ENCODE measurements at places on chromosomes 5 and 9.

GRCh38 chr5:42059291-42059690 lies 134.2 kb downstream of the FBXO4 start:
- no peaks in the 10 kb centered on the region for H3K27me3 ChIP-seq
- no peak overlapping the region for H3K4me3 ChIP-seq
- DNase-seq = no peak
- H3K27ac ChIP-seq = no peak overlapping the region
- no peaks in the 10 kb centered on the region for H3K4me1 ChIP-seq

DNA sequence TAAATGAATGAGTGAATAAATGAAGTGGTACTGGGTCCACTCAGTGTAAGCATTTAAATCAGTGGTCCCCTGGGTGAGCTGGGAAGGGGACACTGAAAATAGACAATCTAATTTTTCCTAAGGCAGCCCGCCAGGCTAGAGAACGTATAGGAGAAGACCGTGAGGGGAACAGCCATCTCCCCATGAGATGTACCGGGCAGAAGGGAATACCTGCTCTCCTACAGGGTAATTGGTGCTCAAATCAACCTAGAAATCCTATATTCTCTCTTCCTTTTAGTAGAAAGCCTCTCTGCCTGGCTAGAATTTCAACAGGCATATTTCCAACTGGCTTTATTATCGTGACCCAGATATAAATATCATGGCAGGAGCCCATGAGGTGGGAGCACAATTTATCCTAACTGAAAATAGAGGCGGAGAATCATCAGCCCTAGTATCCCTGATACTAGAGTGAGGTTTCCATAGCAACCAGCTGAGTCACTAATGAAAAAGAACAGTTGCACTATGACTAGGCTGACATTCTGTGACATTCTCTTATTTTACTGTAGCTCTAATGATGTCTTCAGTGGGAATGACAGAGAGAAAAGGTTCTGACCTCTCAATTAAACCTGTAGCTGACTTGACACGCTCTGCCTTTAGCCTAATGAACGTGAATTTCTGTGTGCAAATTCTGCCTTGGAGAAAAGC lies 96.5 kb upstream of the CAST start:
- H3K4me3 ChIP-seq = no peak overlapping the region
- H3K36me3 ChIP-seq = no peaks in the 10 kb centered on the region
- no peaks in the 10 kb centered on the region for H3K27me3 ChIP-seq
- no peak for DNase-seq
- H3K27ac ChIP-seq = no peak overlapping the region
- H3K4me1 ChIP-seq = peaks cover 4% of the 10 kb centered on the region

DNA sequence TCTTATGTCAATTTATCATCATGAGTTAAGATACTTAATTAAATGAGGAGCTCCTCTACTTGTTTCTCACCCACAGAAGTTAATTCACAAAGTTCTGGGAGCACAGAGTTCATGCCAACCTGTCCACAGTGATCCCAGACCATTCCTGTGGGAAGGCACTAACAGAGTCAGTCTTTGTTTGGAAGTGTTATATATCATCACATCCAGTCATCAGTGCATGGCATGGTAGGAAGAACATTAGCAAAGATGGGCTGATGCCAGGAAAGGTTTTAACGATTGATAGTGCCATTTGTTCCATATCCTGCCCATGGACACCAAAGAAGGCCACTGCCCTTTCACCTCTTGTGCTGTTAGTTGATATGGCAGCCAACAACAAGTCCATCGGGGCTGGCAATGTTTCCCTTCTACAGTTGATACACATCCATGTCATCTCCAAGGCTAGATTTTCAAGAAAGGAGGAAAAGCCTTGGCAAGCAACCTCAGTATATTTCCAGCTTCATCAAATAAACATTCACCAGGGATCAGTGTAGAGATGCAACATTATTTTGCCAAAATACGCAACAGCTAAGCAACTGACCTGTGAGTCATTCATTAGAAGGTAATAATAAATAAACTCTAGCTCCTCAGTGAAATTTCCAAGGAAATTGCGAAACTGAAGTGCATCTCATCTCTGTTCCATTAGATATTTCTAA lies 169.6 kb downstream of the RORB start:
- no peaks in the 10 kb centered on the region for H3K27me3 ChIP-seq
- H3K4me1 ChIP-seq = no peaks in the 10 kb centered on the region
- H3K27ac ChIP-seq = no peak overlapping the region
- no peak overlapping the region for H3K4me3 ChIP-seq
- no peaks in the 10 kb centered on the region for H3K36me3 ChIP-seq

DNA sequence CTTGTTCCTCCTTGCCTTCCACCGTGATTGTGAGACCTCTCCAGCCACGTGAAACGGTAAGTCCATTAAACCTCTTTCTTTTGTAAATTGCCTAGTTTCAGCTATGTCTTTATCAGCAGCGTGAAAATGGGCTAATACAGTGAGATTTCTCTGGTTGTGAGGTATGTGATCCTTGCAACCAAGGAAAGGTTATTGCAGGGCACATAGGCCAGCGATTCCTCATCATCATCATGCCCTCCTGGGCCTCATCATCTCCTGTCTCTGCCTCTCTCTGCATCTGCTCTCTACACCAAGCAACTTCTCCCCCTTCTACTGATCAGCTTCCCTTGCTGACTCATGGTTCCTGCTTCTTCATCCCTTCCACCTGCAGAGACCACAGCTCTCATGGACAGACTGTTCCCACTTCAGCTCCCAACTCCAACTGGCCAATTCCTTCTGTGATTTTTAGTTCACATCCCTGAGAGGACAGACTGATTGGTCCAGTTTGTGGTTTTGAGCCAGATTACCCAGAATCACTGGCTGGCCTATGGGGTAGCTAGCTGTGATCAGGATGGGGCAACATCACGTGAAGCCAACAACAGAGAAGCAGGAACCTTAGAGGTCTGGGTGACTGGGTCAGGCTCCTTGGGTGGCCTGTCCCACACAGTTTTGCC lies 53.1 kb downstream of the LIX1 start:
- H3K36me3 ChIP-seq = no peaks in the 10 kb centered on the region
- no peak for DNase-seq
- H3K4me3 ChIP-seq = no peak overlapping the region
- no peaks in the 10 kb centered on the region for H3K4me1 ChIP-seq
- no peaks in the 10 kb centered on the region for H3K27me3 ChIP-seq

GRCh38 chr5:31492869-31493268 lies 39.0 kb downstream of the DROSHA start:
- no peaks in the 10 kb centered on the region for H3K27me3 ChIP-seq
- no peak overlapping the region for H3K27ac ChIP-seq
- no peak overlapping the region for H3K4me3 ChIP-seq
- H3K36me3 ChIP-seq = peaks cover 94% of the 10 kb centered on the region

GRCh38 chr9:127455324-127455992 lies 4.1 kb downstream of the LRSAM1 start:
- peaks cover 30% of the 10 kb centered on the region for H3K36me3 ChIP-seq
- H3K4me3 ChIP-seq = no peak overlapping the region
- H3K4me1 ChIP-seq = peaks cover 10% of the 10 kb centered on the region
- H3K27ac ChIP-seq = no peak overlapping the region
- no peaks in the 10 kb centered on the region for H3K27me3 ChIP-seq
- peak; percentile 73 for DNase-seq

DNA sequence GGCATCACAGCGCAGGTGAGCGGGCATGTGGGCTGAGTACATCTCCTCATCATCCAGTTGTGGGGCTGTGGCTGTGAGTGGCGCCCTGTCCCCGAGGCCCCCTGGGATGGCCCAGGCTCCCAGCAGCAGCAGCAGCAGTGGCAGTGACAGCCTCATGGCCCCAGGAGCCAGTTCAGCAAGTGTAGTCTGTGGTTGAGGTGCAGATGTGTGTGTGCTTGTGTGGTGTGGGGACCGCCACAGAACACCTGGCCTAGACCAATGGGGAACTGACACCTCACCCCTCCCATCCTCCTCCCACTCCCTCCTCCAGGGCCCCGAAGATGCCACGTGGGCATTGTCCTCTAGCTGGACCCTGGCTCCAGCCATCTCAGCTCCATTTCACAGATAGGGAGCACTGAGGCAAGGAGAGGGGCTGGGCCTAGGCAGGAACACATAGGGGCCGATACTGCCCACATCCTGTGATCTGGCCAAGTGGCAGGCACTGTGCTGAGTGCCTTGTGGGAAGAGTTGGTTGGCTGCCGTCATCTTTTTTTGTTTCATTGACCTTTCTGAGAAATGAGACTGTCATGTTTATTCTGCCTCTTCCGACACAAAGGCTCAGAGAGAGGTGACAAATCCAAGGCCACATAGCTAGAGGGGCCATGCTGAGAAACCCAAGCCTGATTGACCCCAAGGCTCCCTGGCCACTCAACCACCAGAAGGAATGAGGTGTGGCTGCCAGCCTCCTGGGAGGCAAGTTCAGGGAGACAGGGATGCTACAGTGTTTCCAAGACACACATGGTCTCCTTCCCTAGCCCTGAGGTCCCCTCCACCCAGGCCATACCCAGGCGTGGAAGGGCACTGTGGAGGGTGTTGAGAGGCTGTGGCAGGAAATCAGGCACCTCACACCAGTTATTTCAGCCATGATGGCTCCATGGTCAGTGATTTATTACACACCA lies at the start of gene MZB1:
Gene MZB1 (minus strand): TSS at position 213 of the 938 bp plus-strand sequence. CDS start 57 bp downstream, at position 156.
- peaks cover 29% of the 10 kb centered on the region for H3K4me1 ChIP-seq
- DNase-seq = no peak
- no peaks in the 10 kb centered on the region for H3K36me3 ChIP-seq
- no peak within 1 kb of the TSS for H3K4me3 ChIP-seq
- H3K27ac ChIP-seq = no peak within 1 kb of the TSS

DNA sequence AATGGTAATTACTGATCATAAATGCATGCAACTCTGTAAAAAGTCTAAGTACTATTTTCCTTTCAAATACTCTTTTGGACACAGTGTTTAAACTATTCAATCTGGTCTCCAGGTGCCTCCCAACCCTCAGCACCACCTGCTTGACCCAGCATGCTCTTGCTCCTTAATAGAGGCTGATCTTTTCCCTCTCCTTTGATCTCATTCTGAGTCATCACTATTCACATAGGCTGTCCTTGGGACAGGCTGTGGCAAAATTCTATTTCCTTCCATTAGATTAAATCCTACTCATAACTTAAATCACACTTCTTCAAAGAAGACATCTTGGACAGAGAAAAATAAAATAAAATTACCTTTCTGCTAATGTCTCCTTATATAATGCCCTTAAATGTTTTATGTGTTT lies 199.4 kb upstream of the ST8SIA4 start:
- no peaks in the 10 kb centered on the region for H3K27me3 ChIP-seq
- no peaks in the 10 kb centered on the region for H3K4me1 ChIP-seq
- no peak for DNase-seq
- no peak overlapping the region for H3K27ac ChIP-seq
- no peak overlapping the region for H3K4me3 ChIP-seq
- H3K36me3 ChIP-seq = no peaks in the 10 kb centered on the region

DNA sequence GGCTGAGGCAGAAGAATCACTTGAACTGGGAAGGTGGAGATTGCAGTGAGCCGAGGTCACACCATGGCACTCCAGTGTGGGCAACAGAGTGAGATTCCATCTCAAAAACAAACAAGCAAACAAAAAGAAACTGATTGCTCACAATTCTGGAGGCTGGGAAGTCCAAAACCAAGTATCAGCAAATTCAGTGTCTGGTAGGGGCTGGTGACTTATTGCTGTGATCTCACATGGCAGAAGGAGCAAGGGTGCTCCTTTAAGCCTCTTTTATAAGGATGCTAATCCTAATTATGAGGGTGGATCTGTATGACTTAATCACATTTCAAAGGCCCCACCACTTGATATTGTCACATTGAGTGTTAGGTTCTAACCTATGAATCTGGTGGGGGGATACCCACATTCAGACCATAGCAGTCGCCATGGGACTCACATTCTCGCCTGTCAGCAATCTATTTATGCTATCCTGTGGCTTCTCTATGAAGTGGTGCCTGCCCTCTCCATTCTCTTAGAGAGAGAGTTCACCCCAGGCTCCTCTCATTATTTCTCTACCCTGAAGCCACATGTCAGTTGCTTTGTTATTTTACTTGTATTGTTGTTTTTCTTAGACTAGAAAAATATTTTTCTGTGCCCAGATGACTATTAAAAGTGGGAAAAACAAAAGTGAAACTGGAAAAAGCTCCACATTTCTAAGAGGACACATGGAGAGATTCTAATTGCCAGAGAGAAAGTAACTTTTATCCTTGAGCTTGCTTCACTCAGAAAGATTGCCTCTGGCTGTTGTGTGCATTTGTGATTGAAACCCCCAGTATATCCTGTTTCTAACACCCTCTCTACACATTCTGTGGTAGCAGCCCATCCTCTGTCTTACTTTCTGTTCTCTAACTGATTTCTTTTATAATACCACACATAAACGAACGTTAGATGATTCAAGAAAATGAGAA lies 18.8 kb upstream of the PRLR start:
- no peaks in the 10 kb centered on the region for H3K36me3 ChIP-seq
- peaks cover 5% of the 10 kb centered on the region for H3K4me1 ChIP-seq
- H3K27me3 ChIP-seq = no peaks in the 10 kb centered on the region
- peak overlapping the region; percentile 19 for H3K27ac ChIP-seq
- no peak for DNase-seq

DNA sequence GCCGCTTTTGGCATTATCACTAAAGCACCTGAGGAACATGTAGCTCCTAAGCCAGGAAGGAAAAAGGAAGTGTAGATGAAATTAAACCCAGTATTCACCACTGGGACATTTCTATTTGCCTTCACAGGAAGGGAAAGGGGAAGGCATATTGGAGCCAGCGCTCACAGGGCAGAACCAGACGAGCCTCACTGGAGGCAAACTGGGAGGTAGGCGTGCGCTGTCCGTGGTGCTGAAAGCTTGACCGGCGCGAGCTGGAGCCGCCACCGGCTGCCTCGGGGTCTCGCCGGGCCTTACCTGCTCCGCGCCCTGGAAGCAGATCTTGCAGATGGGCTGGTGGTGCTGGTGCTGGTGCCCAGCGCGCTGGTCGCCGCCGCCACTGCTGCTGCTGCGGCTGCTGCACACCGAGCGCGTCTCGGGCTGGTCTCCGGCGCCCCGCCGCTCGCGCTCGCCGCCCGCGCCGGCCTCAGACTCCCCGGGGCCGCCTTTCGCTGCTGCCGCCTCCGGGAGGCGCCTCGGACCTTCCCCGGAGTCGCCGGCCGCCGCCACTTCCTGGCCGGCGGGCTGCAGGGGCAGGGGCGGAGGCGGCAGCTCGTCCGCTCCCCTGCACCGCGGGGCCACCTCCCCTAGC lies 732 bp downstream of the MARCHF11 start:
- DNase-seq = peak; percentile 85
- H3K4me1 ChIP-seq = no peaks in the 10 kb centered on the region
- H3K4me3 ChIP-seq = no peak overlapping the region
- no peaks in the 10 kb centered on the region for H3K36me3 ChIP-seq

Data from upper lobe of right lung (tissue), 1 donor.